ENCODE measurements at places on chromosomes 13 and 19. TPM values are rescaled to one million over a fixed set of nuclear protein-coding genes. Genes with fewer than 3 reads are reported as not detected.

DNA sequence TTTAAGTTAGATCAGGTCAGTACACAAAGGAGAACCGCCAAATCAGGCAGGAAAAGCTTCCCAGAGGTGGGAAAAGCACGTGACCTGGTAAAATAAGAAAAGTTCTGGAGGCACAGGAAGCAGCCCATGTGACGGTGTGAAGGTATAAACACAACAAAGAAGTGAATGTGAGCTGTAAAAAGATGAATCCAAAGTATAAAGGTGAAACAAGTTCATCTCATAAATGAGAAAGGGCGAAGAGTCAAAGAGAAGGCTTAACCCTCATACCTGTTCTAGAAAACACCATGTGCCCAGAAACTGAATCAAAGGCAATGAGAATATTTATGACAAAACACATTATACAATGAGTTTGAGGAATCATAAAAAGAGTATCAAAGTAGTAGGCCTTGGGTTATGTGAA, 47.0 kb downstream of the USP12 start:
- no peak overlapping the region for H3K4me3 ChIP-seq
- DNase-seq = no peak
- no peaks in the 10 kb centered on the region for H3K4me1 ChIP-seq
- H3K27ac ChIP-seq = no peak overlapping the region
- H3K27me3 ChIP-seq = no peaks in the 10 kb centered on the region

DNA sequence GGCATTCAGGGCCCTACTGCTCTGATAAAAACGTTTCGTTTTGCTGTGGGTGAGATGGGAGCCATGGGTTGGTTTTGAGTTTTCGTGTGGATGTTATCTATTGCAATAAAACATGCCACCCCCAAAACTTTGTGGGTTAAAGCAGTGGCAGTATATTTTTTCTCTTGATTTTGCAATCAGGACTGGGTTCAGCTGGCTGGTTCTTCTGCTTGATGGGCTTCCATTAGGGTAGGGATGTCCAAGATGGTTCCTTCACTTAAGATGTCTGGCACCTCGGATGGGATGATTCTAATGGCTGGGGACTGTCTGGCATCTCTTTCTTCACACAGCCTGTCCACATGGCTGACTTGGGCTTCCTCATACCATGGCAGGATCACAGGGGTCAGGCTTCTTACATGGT, 15.6 kb upstream of the PNMA8B start:
- no peaks in the 10 kb centered on the region for H3K36me3 ChIP-seq
- no peak for DNase-seq
- no peaks in the 10 kb centered on the region for H3K4me1 ChIP-seq
- H3K27me3 ChIP-seq = no peaks in the 10 kb centered on the region
- H3K27ac ChIP-seq = no peak overlapping the region
- no peak overlapping the region for H3K4me3 ChIP-seq

DNA sequence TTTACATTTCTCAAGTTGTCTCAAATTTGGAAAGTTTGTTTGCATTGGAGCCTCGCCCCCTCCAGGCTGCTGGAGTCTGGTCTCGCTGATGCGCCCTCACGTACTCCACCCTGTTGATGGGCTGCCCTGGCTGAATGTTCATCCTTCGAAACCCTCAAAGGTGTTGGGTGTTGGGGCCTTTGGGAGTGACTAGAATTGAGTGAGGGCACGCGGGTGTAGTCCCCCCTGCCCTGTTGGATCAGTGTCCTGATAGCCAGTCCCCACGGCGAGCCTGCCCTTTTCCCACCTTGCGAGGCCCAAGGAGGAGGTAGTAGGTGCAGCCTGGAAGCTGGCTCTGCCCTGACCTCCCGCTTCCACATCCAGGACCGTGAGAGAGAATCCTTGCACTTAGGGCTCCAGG, 14.8 kb downstream of the TFDP1 start:
- H3K27ac ChIP-seq = no peak overlapping the region
- no peak overlapping the region for H3K4me3 ChIP-seq
- H3K4me1 ChIP-seq = no peaks in the 10 kb centered on the region
- H3K27me3 ChIP-seq = no peaks in the 10 kb centered on the region

GRCh38 chr19:42657556-42657955, 62.8 kb upstream of the CEACAM8 start:
- H3K27me3 ChIP-seq = no peaks in the 10 kb centered on the region
- H3K4me1 ChIP-seq = no peaks in the 10 kb centered on the region
- no peak for DNase-seq

DNA sequence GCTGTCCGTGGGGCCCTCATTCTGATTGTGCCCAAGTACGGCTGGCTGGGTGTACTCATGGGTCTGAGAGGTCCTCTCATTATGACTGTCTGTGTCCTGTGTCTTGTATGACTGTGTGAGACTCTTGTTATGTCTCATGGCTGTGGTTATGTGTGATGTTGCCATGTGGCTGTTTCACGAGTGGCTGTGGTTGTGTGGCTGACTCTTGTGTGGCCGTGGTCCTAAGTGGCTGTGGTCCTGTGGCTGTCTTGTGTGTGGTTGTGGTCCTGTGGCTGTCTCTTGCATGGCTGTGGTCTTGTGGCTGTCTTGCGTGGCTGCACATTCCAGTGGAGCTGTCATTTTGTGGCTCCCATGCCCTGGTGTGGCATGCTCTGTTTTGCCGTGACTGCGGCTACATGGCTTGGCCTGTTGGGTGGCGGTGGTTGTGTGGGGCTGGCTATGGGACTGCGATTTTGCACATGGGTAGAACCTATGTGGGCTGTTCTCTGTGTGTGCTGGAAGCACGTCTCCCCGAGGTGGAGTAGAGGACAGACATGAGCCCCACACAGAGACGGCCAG, 2.5 kb downstream of the LYL1 start:
- no peaks in the 10 kb centered on the region for H3K4me1 ChIP-seq
- no peaks in the 10 kb centered on the region for H3K36me3 ChIP-seq
- no peak overlapping the region for H3K4me3 ChIP-seq

DNA sequence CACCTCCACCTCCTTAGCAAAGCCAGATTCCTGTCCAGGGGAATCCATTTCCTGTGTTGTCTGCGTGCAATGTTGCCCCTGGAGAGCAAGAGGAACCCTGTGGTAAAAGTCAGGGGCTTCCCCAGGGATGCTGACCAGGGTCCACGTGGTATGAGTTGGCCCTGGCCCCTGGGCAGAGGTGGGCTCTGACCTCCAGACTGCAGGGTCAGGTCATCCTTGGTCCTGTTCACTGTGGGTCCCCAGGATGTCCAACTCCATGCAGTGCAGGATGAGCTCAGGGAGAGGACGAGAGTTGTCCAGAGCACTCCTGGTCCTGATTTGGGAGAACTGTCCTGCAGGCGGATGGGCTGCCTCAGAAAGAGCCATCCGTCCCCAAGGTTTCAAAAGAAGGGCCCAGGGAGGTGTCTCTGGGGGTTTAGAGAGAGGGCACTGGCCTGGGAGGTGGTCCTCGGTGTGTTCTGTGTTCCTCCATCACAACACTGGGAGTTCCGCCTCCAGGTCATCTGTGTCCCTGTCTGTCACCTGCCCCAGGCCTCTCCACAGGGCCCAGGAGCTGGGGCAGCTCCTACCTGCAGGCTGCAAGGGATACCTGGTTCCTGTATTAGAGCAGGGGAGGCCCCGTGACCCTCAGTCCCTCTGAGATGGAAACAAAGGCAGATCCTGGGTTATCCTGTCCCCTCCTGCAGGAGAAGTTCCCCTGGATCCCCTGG, 1.2 kb upstream of the CEACAM4 start:
- H3K27ac ChIP-seq = no peak overlapping the region
- no peak for DNase-seq
- H3K27me3 ChIP-seq = peaks cover 32% of the 10 kb centered on the region
- H3K4me3 ChIP-seq = no peak overlapping the region

- H3K4me1 ChIP-seq = no peaks in the 10 kb centered on the region
- no peaks in the 10 kb centered on the region for H3K36me3 ChIP-seq
- no peak overlapping the region for H3K27ac ChIP-seq
Observed at GRCh38 chr13:106795847-106796246, 227.9 kb upstream of the ARGLU1 start.

- no peaks in the 10 kb centered on the region for H3K4me1 ChIP-seq
- no peak for DNase-seq
- H3K36me3 ChIP-seq = no peaks in the 10 kb centered on the region
- no peaks in the 10 kb centered on the region for H3K27me3 ChIP-seq
Observed at GRCh38 chr13:23658929-23659541, 88.8 kb downstream of the TNFRSF19 start.

DNA sequence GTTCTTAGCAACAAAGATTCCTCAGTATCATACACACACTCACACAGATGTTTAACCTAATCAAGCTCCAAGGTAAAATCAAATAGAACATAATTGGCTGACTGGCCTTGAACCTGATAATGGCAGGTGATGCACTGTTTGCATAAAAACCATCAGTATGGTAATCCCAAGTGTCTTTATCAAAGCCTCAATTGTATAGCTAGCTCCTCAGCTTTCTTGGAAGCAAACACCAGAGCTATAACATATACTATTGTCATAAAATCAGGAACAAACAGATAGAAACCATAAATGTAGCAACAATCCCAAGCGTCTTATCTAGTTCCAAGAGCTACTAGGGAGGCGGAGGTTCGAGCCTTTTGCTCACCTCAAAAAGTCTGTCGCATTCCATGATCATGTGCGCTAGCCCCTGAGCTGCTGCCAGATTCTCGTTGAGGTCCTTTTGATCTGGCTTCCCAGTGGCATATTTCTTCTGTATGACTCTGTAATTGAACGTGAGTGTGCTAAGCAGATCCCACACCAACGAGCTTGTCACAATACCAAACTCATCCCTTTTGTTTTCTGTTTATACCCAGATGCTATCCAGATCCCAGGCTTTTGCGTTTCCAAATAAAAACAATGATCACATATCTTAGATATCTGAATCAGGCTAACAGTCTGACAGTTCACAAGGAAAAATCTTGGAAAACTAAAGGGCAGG, 95.3 kb downstream of the KL start:
- peak; percentile 35 for DNase-seq
- no peaks in the 10 kb centered on the region for H3K36me3 ChIP-seq
- H3K27ac ChIP-seq = peak overlapping the region; percentile 82
- H3K4me1 ChIP-seq = no peaks in the 10 kb centered on the region
- no peaks in the 10 kb centered on the region for H3K27me3 ChIP-seq
- no peak overlapping the region for H3K4me3 ChIP-seq

DNA sequence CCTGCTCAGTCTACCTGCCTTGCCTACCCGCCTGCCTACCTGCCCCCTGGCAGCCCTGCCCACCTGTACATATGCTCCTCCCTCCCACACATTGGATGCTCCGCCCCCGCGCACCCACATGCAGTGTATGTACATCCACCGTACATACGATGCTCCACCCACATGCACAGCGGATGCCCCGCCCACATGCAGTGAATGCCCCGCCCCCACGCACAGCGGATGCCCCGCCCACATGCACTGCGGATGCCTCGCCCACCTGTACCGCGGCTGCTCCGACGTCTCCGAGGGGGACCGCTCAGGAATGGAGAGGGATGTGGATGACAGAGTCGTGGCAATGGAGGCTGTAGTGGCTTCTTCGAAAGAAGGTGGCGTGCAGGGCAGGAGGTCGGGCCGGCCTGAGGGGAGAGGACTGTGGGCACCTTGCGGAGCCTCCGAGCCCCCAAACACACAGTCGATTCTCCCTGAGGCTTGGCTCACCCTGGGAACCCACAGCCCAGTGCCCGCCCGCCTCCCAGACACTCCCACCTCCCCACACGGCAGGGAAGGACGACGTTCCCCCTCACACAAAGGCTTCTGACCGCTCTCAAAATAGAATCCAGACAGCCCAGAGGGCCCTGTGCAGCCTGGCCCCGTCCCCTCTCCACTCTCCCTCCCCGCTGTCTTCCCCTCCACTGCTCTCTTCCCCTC, 16.5 kb upstream of the CACTIN start:
- DNase-seq = no peak
- no peaks in the 10 kb centered on the region for H3K36me3 ChIP-seq
- H3K4me3 ChIP-seq = no peak overlapping the region
- no peak overlapping the region for H3K27ac ChIP-seq

DNA sequence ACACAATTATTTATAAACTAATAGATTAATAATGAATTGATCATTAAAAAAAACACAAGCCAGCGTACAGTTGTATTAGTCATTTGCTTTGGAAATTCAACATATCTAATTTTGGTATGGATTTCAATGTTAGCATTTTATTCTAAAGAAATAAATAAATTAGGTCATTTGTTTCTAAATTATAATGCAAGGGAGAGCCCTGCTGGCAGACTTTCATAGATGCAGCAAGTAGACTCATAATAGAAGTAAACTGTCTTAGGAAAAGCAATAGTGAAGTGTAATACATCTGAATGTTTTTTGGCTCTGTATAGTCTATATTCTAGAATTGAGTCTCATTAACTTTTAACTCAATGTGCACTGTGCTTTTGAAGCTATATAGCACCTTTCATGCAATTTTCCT, 982.4 kb upstream of the MIR17HG start:
- no peaks in the 10 kb centered on the region for H3K27me3 ChIP-seq
- H3K4me3 ChIP-seq = no peak overlapping the region
- no peaks in the 10 kb centered on the region for H3K36me3 ChIP-seq
- no peak overlapping the region for H3K27ac ChIP-seq
- no peaks in the 10 kb centered on the region for H3K4me1 ChIP-seq

DNA sequence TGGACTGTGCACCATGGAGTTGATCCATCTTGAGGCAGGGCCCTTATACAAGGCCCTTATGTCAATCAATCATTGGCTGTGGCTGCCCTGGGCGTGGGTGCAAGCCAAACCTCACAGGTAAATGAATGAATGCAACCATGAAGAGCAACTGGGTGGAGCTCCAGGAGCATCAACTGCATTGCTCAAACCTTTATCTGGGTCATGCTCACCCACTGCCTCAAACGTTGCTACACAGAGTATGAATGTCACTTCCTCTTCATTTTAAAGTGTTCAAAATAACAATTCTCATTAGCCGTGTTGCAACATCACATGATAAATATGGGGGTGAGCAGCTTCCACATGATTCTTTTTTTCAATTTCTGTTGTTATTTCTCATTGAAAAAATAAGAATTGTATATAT, 6.4 kb upstream of the ZNF333 start:
- no peaks in the 10 kb centered on the region for H3K36me3 ChIP-seq
- no peak for DNase-seq
- H3K27ac ChIP-seq = no peak overlapping the region
- H3K4me1 ChIP-seq = no peaks in the 10 kb centered on the region

DNA sequence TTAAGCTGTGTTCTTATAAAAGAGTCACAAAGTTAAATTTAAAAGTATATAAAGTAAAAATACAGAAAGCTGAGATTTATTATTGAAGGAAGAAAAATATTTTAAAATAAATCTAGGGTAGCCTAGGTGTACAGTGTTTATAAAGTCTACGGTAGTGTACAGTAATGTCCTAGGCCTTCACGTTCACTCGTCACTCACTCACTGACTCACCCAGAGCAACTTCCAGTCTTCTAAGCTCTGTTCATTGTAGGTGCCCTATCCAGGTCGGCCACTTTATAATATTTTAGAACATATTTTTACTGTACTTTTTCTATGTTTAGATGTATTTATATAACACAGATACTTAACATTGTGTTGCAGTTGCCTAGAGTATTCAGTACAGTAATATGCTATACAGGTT, 47.4 kb downstream of the NDFIP2 start:
- no peaks in the 10 kb centered on the region for H3K36me3 ChIP-seq
- no peak overlapping the region for H3K27ac ChIP-seq
- H3K4me1 ChIP-seq = no peaks in the 10 kb centered on the region
- H3K27me3 ChIP-seq = no peaks in the 10 kb centered on the region

Gene STOML3
- total RNA-seq = not detected

Gene ZNF420
- total RNA-seq = 19.2 TPM

Gene SYNE4
- 0.16 TPM for total RNA-seq

Gene SHC2
- 21.8 TPM for total RNA-seq

Gene AKAP8L
- 77.6 TPM for total RNA-seq

Gene TMEM255B
- total RNA-seq = 5.2 TPM

Gene PSG2
- not detected for total RNA-seq

Gene LATS2
- 35.2 TPM for total RNA-seq

Data from breast epithelium (tissue), 4 donors.